NCI-H1694 (cell line): ENCODE measurements at places on chromosomes 3 and 15.

DNA sequence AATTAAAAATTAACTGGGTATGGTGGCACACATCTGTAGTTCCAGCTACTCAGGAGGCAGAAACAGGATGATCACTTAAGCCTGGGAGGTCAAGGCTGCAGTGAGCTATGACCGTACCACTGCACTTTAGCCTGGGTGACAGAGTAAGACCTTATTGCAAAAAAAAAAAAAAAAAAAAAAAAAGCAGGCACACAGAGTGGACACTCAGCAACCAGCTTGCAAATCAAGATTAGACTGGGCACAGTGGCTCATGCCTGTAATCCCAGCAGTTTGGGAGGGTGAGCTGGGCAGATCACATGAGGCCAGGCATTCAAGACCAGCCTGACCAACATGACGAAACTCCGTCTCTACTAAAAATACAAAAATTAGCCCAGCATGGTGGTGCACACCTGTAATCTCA, 5.4 kb downstream of the CLN6 start:
- no peak for DNase-seq

DNA sequence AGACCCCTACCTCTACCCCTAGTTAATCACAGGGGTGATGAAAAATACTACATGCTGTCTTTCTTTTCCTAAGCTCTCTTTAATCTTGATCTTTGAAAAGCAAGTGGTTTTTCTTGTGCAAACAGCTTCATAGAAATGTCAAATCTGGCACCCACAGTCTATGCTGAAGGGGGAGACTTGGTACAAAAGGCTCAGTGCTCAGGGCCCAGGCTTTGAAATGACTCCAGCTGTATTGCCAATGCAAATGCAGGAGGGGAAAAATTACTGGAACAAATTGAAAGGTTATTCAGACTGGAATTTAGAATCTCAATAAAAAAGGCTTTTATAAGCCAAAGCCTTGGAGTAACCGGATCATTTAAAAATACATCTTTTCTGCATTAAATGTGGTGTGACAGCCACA, 223.9 kb downstream of the LRTM1 start:
- no peak for DNase-seq

DNA sequence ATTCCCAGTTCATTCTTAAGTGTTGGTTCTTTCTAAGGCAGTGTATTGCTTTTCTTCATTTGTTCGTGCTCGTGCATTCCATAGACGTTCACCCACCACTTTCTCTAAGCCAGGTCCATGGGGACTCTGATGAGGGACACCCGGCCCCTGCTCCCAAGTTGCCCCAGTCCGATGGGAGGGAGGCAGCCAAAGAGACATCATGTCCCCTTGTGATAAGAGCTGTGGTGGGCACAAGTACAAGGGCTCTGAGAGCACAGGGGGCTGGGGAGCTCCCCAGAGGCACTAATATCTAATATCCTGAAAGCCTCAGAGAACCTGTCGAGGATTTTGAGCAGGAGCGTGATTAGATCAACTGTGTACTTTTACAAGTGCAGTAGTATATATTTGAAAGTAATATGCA, 6.3 kb downstream of the SPSB4 start:
- no peak for DNase-seq

- no peak for DNase-seq
Observed at GRCh38 chr15:80849308-80849707, 70.1 kb downstream of the CEMIP start.

DNA sequence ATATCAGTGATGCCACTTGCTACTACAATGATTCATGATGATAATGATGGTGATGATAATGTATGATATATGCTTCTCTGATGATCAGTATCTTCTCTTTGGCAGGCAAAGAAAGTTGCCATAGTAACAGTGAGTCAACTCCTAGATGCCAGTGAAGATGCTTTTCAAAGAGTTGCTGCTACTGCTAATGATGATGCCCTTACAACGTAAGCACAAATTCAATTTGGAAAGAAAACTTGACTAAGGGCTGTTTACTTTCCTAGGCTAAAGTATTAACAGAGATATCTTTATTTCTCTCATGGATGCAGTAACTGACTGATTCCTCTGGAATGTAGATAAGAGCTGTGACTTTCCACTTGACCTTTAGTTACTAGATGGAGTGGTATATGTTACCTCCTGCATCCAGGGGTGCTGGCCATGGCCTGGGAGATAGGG, 27.8 kb downstream of the ADGRG7 start:
- DNase-seq = no peak

GRCh38 chr3:30644615-30645014, 38.2 kb downstream of the TGFBR2 start:
- no peak for DNase-seq

- no peak for DNase-seq
Observed at GRCh38 chr15:73564255-73564654, 68.9 kb downstream of the NPTN start.

DNA sequence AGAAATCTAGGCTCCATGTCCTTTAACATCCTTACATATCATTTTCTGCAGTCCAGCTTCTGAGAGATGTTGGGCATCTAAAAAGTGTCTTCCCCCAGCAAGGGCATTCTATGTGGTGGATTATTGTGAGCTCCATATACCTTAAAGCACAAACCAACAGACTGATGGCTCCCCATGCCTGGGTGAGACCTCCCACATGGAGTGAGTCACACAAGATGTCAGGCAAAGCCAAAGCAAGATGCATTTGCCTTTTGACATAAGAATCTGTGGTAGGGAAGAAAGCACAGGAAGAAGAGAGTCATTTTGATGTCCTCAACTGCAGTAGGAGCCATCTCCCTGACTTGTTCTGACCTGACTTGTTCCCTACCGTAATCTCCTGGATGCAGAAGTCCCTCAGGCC, 238.7 kb upstream of the EIF1B start:
- DNase-seq = no peak

DNA sequence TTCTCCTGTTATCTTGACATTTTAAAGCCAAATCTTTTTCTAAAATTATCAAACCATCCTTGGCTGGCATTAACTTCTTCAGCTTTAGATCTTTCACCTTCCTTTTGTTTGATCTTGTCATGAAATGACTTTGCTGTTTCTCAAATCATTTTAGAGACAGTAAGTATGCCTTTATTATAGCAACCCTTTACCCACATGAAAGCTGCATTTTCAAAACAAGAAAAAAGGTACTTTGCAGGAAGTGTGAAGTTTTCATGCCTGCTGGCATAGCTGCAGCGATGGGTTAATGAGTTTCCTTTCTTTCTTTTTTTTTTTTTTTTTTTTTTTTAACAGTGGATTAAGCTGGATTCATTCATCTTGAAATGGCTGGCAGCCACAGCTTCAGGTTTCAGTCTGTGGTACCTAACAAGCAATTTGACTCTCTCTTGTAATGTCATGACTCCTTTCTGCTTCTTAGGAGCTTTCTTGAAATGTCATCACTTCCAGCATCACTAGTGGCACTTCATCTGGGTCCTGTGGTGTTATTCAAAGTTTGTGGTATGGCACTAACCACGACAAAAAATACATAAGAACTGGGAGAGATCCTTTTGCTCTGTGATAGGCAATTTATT, 18.8 kb downstream of the SLC25A26 start:
- no peak for DNase-seq

DNA sequence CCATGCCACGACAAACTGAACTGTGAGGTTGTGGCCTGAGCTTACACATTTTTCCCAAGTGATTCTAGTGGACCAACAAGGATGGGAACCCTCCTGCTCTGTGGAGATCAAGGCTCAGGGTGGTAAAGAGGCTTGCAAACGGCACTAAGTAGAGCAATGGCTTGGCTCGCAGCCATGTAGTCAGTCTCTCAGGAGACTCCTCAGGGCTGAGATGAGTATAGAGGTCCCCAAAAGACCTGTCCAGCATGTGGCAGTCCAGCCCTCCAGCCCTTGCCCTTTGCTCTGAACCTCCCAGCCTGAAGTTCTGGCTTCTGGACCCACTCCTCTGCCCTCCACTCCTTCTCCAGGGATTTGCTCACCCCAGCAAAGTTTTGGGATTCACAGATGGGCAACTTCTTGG, 8.3 kb upstream of the CAMP start:
- no peak for DNase-seq

- no peak for DNase-seq
Observed at GRCh38 chr3:46665763-46666452, 27.6 kb downstream of the ALS2CL start.

DNA sequence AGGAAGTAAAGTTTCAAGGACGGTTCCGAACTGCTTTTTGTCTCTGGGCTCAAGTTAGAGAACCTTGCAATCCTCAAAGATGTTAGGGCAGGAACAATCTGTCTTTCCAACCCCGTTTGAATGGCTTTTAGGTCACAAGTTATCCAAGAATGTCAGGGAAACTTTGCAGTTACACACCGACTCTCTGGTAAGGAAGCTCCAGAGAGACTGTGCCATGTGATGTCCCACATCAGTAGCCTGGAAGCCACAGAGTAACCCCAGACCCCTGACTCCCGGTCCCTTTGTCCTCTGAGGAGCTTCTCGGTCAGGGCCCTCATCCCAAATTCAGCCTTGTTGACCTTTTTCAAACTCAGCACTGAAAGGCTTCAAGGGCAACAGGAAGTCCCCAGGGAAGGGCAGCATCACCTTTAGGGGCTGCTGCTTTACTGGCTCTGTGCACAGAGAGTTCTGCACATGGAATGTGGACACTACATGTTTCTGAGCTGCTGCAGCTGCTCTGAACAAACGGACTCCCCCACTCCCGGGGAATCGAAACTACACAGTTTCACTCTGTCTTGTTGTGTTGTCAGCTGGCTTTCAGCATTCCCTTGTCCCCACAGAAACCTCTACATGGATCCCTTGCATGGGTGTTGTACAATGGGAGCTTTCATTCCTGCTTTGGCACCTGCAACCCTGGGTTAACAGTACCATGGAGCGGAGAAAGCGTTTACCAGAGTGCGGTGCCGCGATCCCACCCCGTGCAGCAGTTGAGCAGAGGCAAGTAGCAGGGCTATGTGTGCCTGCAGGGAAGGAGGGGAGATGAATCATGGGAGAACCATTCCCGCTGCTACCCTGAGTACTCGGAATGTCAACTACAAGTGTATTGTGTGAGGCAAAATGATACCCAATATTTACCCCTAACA, 408.2 kb upstream of the THBS1 start:
- DNase-seq = no peak

- DNase-seq = no peak
Observed at GRCh38 chr3:134713671-134714070, 62.8 kb upstream of the KY start.

- DNase-seq = peak; percentile 5
Observed at GRCh38 chr3:185687271-185687878, 101.3 kb downstream of the SENP2 start.

- DNase-seq = no peak
Observed at GRCh38 chr3:194323785-194324735, 27.1 kb downstream of the CPN2 start.

DNA sequence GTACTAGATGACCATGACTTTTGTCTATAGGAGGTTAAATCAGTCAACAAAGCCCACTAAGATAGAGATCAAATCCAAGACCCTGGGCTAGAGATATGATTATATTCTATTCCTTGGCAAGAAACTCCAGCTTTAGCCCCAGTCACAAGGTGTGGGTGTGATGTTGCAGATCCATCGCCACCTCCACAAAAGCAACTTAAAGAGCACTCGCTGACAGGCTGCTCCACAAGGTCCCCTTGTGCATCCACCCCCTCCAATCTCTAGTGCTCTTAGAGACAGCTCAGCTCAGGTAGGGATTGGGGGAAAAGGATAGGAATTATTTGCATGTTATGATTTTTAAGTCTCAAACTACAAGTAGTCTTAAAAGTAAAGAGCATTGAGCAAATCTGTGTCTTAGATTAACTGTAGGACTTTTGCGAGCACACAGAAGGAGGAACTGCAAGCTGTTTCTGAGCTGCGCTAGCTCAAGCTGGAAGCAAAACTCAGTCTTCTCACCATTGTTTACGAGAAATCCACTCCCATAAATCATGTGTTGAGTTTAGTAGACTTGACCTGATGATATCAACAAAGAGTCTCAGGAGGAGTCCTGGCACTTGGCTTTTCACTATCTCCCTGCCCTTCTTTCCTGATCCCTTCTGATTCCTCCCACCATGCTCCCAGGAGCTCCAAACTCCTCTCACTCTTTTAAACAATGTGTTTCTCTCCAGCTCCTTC, 177.6 kb downstream of the STAC start:
- DNase-seq = no peak

DNA sequence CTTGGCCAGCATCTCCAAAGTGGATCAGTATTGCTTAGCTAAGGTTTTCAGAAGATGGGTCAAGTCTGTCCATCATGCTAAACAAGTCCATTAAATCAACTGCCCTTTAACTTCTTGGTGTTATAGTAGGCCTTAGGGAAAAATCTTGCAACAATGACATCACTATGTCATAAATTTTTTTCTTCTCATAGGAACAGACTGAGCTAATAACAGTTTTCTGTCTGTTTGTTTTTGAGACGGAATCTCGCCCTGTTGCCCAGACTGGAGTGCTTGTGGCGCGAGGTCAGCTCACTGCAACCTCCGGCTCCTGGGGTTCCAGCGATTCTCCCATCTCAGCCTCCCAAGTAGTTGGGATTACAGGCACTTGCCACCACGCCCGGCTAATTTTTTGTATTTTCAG, 94.2 kb downstream of the EFL1 start:
- DNase-seq = no peak
